Activated CD8-positive, alpha-beta T cell treated with anti-CD3 and anti-CD28 coated beads, Interleukin-2, amount 10 ng/mL, durations not matched to agents 7 days and 5 days (primary cell): ENCODE measurements at places on chromosomes 3 and 15. TPM values are rescaled to one million over a fixed set of nuclear protein-coding genes. Genes with fewer than 3 reads are reported as not detected.

DNA sequence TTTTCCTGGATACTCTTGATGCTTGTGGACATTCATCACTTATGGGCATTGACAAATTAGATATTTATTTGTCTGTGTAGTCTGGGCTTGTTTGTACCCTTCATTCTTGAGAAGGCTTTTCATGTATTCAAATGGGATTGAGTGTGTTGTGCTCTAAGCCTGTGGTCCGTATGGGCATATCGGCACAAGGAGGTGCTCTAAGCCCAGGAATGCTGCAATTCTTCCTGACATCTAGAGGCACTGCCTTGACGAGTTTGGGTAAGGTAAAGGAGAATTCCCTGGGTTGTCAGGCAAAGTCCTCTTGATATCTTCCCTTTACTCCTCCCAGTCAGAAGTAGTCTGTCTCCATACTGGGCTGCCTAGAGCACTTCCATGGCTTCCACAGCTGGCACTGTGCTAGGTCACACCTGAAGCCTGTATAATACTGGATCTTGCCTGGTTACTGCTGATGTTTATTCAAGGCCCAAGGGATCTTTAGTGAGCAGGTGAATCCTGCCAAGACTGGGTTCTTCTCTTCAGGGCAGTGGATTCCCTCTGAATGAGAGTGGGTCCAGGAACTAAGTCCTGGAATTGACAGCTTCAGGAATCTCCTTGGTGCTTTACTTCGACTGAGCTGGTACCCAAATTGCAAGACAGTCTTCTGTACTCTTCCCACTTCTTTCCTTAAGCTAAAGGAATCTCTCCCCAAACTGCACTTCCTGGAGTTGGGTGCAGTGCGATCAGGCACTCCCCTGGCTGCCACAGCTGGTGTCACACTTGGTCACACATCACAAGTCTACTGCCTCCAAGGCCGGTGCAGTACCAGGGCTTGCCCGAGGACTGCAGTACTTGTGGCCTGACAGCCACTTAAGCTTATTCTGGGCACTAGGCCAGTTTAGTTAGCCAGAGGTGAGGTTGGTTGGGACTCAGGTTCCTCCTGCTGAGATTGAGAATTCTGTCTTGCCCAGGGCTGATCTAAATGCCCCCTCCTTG is 46.0 kb downstream of the GALK2 start:
- DNase-seq = no peak

DNA sequence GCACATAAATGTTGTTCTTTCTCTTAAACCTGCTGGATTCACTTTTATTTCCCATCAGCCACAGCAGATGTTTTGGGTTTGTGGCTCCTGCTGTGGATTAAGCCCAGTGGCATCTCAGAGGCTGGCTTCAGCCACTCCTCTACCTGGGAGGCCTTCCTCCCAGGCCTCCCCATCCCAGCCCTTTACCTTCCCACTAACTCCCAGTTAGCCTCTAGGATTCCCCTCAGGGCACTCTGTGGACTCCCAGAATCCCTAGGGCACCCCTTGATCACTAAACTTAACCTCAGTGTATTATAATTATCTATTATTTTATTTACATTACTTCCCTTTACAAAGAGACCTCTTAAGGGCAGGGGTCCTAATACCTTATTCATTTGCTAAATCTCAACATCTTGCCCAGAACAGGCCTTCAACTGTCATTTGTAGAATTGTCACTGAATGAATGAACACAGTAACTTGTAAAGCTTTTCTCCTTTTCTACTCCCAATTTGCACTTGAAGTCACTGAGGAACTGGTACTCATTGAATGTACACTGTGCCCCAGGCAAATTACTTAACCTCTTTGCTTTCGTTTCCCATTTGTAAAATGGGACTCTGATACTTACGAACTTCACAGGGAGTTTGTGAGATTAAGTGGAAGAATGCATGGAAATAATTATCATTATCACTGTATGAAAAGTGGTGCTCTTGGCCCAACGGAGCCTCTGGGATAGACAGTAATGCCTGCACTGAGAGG is 8.3 kb downstream of the CCDC13 start:
- DNase-seq = no peak

GRCh38 chr3:18562364-18563154 is 137.4 kb upstream of the SATB1 start:
- DNase-seq = no peak

- DNase-seq = no peak
These were observed 28.5 kb downstream of the SCG5 start for GRCh38 chr15:32669896-32670611.

DNA sequence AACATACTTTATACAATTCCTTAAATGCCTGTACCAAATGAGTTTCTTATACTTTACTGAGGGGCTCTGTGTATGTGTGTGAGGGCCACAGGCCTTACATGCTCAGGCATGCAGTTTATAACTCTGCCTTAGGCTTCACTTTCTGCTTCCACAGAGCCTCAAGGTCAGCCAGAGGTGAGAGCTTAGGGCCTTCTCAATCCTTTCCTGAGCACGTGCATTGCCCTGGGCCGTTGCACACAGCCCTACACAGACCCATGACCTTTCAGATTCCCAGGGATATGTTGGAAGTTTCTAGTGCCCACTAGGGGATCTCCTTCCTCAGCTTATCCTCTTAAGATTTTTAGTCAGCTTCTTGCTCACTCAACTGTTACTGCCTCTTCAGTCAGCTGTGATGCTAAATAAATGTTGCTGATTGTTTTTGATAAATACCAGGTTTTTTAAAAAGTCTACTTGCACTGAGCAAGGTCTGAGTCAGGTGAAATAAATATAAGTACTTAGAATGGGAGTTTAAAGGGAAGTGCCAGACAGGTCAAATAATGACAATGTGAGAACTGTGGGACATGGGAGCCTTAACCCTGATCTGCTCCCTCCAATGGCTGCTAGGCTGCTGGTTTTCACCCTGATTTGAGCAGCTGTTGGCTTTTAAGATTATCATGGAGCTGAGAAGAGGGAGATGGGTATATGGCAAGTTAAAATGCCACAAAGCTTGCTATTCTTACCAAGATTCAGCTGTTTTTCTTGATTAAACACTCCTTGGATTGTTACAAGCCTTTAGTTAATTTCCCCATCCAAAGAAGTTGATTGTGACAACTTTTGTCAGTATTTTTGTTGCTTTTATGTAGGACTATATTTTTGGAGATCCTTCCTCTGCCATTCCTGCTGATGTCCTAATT is 169.5 kb downstream of the PLD1 start:
- DNase-seq = no peak

GRCh38 chr3:4406746-4407568 is 60.1 kb downstream of the SUMF1 start:
- DNase-seq = no peak

GRCh38 chr15:95260856-95261255 is 1029.5 kb downstream of the MCTP2 start:
- DNase-seq = no peak

Gene PLSCR5
- total RNA-seq = not detected
